ENCODE measurements at places on chromosomes 3 and 15.

- no peak for DNase-seq
Measured at GRCh38 chr3:127221037-127221436, 28.1 kb downstream of the PRR23E start.

DNA sequence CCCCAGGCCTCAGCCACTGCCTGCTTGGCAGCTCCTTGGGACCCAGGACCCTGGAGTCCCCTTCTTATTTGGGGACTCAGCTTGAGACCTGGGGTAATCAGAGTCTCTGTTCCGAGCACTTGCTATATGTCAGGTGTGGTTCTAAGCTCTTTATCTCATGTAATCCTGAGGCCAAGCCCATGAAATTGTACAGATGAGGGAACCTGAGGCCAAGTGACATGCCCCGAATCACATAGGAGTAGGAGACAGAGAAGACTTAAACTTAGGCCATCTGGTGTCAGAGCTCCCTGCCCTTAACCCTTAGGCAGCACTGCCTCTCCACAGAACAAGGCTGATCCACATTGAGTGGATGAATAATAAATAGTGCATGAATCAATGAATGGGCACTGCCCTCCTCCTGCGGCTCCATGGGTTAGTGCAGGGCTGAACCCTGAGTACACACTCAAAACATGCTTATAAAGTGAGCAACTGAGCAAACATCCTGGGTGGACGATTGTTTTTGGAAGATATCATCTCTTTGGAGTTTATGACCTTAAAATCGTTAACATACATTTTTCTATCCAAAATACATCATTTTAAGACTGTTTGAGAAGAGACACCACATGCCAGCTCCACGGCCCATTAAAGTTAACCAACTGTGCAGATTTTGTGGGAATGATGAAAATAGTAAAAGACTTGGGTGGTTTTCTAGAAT lies 33.2 kb upstream of the IQSEC1 start:
- no peak for DNase-seq

DNA sequence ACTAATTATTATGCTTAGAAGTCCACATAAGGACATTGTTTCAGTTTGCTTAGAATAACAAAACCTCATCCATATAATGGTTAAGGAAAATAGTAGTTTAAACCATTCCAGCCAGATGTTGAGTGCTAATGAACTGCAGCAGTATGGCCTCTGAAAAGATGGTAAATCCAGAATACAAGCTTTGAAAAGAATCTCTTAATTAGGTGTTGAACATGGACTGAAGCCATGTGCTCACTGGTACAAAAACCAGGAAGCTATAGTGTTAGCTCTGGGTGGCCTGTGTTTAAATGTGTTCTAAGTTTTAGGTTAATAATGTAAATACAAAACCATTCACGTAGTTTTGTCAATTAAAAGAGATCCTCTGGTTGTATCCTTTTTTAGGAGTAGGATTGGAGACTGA lies 78.2 kb downstream of the GALK2 start:
- no peak for DNase-seq

DNA sequence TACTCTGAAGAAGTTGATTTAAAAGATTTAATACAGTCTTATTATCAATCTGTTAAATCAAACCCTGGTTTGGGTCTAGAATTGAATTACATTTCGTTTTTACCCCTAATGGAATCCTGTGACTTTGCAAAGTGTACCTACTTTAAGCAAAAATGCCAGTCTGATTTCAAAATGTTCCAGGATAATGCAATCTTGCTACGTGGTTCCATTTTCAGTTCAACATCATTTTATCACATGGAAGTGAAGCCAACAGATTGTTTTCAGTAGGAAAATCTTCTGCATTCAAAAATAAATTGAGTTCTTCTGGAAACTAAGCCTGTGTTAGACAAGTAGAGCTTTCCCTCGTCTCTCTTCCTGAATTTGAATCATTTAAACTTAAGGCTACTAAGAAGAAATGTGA lies 356.4 kb downstream of the CHST2 start:
- no peak for DNase-seq

DNA sequence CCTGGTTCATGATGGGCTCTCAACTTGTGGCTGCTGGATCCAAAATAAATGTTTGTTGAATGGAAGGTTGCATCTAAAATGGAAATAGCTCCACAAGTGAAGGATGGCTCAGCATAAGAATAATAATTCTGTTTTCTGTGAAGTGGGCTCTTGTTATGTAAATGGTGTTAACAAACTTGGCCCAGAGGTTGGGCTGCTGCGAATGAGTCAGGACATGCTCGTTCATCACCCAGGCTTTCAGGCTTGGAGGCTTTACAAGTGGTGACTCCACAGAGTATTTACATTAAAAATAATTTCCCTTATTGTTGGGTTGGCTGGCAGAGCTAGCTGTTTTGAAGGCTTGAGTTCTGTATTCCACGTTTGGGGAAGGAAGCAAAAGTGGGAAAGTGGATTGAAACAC lies 60.5 kb downstream of the ITGB5 start:
- DNase-seq = no peak

- no peak for DNase-seq
Measured at GRCh38 chr3:44208568-44208967, 33.1 kb upstream of the TOPAZ1 start.

- no peak for DNase-seq
Measured at GRCh38 chr3:99249627-99250026, 348.1 kb upstream of the DCBLD2 start.

DNA sequence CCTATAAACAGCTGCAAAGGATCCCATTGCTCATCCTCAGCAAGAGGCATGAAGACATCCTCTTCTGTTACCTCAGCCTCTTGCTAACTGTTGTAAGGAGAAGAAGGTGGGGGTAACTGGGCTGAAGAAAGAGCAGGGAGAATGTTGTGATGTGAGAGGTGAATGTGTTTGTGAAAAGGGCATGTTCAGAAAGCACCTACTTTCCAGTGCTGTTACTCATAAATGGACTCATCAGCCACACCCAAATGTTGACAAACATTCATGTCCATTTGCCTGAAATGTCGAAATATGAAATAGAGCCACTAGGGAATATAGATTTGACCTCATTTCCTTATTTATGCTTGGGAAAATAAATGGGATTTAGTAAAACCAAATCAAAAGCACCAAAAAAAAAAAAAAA lies 12.6 kb downstream of the SLC24A1 start:
- no peak for DNase-seq

DNA sequence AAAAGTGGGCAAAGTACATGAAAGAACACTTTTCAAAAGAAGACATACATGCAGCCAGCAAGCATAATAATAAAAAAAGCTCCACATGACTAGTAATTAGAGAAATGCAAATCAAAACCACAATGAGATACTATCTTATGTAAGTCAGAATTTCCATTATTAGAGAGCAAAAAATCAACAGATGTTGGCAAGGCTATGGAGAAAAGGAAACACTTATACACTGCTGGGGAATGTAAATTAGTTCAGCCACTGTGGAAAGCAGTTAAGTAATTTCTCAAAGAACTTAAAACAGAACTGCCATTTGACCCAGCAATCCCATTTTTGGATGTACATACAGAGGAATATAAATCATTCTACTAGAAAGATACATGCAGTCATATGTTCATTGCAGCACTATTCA lies 360.7 kb downstream of the NSUN3 start:
- no peak for DNase-seq

DNA sequence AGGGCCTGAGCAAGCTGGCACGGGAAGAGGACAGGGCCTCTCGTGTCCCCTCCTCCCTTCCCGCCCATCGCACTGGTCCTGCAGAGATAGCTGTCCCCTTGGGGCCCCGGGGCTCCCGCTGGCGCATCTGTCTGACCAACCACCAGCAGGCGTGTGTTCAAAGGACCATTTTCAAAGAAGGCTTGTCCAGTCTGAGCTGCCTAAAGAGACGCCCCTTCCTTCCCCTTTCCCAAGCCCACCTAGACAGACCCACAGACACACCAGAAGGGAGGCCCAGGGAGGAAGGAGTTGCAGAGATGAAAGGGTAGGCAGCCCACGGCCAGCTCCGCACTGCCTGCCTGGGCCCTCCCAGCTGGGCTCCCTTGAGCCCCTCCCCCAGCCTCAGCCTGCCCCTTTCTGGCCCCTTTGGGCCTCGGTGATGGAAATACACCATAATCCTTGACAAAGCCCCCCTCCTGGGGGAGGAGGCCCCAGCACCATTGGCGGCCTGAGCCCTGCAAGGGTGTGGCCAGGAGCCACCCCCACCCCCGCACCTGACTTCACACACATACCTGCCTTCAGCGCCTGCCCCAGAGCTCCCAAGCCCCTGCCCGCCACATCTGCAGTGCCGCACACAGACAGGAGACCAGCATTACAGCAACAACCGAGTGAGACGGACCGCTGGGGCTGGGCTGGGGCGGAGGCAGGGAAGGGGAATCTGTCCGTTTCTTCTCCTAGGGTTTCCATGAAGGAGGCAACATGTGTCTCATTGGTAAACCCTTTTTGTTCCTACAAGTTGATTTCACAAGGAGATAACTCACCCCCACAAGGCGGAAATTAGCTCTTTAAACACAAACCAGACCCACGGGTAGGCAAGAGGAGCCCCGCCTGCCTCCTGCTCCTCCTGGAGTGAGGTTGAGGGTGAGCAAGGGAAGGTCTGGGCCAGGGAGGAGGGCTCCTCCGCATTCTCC lies at the start of gene STRA6:
Gene STRA6, minus strand, starts transcription at position 336 of the 950 bp plus-strand sequence. CDS start 520 bp downstream, outside the sequence.
- peak; percentile 51 for DNase-seq

DNA sequence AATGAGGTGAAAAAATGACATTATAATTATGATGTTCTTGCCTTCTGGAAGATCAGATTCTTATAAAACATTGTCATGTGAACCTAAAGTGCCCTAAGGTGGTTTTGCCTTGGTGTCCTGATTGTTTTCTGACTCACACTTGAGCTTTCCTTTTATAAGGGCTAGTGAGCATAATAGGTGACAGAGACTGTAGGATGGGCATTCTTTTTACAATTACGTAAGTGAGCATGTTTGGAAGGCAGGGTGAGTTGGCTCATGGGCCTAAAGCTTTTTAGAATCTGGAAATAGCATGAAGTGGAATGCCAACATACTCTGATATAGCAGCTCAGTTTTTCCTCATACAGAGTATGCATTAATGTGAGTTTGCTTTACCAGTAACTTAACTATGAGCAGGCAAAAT lies 41.2 kb downstream of the CRYBG3 start:
- no peak for DNase-seq

GRCh38 chr3:135973841-135974240 lies 8.3 kb downstream of the PPP2R3A start:
- no peak for DNase-seq

GRCh38 chr3:99633887-99634558 lies 4.4 kb upstream of the COL8A1 start:
- DNase-seq = no peak

DNA sequence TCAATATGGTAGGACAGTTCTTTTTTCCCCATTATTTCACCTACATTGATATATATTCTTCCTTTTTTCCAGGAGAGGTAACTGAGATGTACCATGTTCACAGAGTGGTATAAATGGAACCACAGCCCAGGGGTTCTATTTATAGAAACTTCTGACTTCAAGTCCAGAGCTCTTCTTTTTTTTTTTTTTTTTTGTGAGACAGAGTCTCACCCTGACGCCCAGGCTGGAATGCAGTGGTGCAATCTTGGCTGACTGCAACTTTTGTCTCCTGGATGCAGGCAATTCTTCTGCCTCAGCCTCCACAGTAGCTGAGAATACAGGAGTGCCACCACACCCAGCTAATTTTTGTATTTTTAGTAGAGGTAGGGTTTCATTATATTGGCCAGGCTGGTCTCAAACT lies 267.1 kb upstream of the TPRG1 start:
- no peak for DNase-seq

GRCh38 chr15:47356297-47356696 lies 361.0 kb upstream of the SEMA6D start:
- no peak for DNase-seq

DNA sequence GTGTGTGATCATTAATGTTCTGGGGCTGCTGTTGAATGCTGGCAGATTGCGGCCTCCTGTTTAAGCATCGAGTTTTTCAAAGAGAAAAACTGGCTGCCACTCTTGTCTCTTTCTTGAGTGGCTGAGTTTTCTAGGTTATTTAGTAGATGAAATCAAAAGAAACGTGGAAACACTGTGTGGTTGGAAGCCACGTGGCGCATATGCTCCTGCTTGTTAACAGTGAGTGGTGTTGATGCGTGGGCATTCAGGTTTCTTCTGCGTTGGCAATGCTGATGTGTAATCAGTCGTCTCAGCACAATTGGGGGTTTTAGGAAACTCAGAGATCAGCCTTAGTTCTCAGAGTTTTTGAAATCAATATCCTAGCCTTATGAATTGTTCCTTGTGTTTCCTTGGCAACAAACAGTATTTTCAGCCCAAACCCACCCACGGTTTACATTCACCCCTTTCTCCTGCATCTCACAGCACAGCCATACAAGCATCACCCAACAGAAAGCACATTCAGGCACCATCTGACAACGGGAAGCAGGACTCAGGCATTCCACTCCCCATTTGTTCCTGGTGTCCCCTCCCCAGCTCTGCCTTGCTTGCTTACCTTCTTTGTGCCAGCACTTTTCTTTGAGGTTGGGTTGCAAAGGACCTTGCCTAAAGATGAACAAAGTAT lies 74.7 kb downstream of the SEC22A start:
- DNase-seq = no peak

GRCh38 chr3:51678641-51679040 lies 7.6 kb downstream of the TEX264 start:
- DNase-seq = no peak

GRCh38 chr3:643376-643775 lies 446.8 kb downstream of the CHL1 start:
- DNase-seq = no peak

DNA sequence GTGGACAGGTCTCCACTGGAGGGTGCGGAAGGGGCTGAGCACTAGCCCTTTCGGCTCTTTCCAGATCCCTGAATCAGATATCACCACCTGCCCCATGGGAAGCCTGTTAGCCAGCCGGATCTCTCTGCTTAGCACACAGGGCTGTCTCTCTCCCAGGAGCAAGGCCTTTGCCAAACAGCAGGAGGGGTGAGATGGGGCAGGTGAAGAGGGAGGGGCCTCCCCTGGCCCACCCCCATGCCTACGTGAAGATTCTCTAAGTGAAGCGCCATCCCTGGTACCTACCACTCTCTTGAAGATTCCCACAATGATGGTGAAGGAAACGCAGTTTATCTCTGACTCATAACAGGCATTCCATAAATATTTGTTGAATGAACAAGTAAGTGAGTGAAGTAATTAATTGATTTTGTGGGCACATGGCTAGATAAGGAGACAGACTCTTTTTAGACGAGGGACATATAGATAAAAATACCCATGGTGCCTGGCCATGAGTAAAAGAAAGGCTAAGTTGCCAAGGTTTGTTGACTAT lies 19.6 kb upstream of the HCN4 start:
- no peak for DNase-seq

GRCh38 chr3:71323558-71323957 lies 260.0 kb downstream of the FOXP1 start:
- no peak for DNase-seq

GRCh38 chr15:25717457-25718168 lies 145.5 kb downstream of the ATP10A start:
- DNase-seq = no peak

- no peak for DNase-seq
Measured at GRCh38 chr3:109887293-109887692, 549.9 kb upstream of the DPPA4 start.

DNA sequence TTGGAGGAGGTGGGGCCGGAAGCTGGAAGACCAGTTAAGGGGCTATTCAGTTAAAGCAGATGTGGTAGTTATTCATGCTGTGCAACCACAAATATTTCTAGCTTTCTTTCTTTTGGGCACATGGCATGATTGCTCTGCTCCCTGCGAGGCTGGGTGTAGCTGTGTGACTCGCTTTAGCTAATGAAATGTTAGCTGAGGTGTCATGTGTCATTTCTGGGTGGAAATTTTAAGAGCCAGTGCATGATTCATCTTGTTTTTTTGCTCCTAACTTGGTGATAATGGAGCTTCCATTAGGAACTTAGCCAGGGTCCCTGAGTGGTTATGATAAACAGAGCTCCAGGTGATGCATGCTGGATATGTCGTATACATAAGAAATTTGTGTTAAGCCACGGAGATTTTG lies 300.6 kb downstream of the SATB1 start:
- no peak for DNase-seq

Data from NCI-H1694 treated with DMSO at 0.1 percent for 48 hours (cell line).